ENCODE measurements at places on chromosomes 6 and 20.
A peak's percentile ranks its signal among the peaks of the same experiment; 100 is the strongest.

DNA sequence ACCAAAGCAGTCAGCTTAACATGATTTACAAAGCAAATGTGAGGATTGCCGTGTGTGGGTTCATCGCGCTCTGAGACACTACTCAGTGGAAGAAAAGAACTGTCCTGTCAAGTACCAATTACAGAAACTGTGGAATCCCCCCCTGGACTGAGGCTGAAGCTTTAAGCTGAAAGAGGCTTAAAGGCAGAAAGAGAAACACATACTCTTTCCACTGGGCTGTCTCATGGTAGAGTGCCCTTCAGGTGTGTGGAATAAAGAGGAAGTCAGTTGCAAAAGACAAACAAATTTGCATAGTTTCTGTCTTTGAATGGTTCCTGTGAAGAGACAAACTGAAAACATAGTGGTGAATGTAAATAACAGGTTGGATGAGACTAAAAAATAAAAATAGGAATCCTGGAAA, 560.4 kb upstream of the SYNCRIP start:
- DNase-seq: no peak

- DNase-seq: peak; percentile 91
These were observed 9.2 kb downstream of the CPNE5 start for GRCh38 chr6:36829919-36830544.

- no peak for DNase-seq
These were observed 266.0 kb downstream of the TSHZ2 start for GRCh38 chr20:53238121-53238660.

- no peak for DNase-seq
These were observed 75.9 kb upstream of the MYL9 start for GRCh38 chr20:36465109-36466080.

DNA sequence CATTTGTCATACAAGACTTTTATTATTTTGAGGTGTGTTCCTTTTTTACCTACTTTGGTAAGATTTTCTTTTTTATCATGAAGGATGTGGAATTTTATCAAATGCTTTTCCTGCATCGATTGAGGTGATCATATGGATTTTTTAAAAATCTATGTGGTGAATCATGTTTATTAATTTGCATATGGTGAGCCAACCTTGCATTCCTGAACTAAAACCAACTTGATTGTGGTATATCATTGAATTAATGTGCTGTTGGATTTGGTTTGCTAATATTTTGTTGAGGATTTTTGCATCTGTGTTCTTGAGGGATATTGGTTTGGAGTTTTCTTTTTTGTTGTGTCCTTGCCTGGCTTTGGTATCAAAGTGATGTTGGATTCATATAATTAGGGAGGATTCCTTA, 848.1 kb upstream of the EYS start:
- DNase-seq: no peak

DNA sequence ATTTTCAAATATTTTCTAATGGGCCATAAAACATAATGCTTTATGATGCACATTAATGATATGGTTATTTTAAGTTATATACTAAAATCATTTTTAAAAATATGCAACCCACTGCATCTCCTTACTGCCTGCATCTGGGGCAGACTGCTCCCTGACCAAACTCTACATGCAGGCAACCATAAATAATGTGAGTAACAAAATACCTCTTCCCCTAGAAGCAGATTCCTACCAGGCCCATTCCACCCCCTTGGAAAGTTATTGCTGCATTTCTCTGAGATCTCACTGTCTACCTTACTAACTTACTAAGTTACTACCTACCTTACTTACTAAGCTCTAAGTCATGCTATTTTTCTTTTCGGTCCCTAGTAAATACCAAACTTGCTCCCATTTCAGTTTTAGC, 71.8 kb downstream of the ATG5 start:
- DNase-seq: no peak

- DNase-seq: peak; percentile 99
These were observed 4.2 kb upstream of the NTSR1 start for GRCh38 chr20:62704341-62704948.

GRCh38 chr20:25643716-25644115, 19.9 kb upstream of the NANP start:
- DNase-seq: no peak

DNA sequence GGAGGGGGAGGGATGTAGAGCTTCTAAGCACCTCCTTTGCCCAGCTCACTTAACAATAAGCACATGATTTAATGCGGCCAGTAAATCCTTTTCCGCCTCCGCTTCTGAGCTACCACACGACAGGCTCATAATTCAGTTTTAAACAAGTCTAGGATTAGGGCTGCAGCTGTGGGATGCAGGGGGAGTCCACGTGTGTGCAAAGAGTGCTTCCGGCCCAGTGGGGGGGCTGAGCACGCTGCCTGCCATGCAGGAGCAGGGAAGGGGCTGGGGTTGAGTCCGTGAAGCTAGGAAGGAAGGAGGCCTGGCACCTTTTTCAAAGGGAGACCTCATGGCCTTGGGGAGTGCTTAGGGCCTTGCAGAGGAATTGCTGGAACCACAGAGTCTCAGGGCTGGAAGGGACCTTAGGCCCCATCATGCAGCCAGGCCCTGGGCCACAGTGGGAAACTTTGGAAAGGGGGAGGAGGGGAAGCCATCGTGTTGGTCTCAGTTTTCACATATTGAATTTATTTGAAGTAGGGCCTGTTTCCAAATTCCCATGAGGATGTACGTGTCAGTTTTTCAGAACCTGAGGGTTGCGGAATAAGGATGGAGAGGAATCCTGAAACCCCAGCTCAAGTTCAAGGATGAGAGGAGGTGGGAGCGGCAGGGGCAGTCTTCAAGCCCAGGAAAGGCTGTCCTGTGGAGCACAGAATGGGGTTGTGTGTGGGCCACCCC, 96.1 kb downstream of the VEGFA start:
- no peak for DNase-seq

DNA sequence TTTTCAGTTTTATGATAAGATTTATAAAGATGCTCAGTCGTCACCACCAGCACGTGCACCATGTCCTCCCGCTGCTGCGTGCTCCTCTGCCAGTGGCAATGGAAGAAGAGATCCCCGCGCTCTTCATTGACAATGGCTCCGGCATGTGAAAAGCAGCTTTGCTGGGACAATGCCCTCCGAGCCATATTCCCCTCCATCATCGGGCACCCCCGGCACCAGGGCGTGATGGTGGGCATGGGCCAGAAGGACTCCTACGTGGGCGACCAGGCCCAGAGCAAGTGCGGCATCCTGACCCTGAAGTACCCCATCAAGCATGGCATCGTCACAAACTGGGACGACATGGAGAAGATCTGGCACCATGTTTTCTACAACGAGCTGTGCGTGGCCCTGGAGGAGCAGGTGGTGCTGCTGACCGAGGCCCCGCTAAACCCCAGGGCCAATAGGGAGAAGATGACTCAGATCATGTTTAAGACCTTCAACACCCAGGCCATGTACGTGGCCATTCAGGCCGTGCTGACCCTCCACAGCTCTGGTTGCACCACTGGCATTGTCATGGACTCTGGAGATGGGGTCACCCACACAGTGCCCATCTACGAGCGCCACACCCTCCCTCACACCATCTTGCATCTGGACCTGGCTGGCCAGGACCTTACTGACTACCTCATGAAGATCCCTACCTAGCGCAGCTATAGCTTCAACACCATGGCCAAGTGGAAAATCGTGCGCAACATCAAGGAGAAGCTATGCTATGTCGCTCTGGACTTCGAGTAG, 34.3 kb upstream of the ENPP5 start:
- DNase-seq: no peak

GRCh38 chr6:43511824-43512415, 1.8 kb upstream of the LRRC73 start:
- DNase-seq: no peak

DNA sequence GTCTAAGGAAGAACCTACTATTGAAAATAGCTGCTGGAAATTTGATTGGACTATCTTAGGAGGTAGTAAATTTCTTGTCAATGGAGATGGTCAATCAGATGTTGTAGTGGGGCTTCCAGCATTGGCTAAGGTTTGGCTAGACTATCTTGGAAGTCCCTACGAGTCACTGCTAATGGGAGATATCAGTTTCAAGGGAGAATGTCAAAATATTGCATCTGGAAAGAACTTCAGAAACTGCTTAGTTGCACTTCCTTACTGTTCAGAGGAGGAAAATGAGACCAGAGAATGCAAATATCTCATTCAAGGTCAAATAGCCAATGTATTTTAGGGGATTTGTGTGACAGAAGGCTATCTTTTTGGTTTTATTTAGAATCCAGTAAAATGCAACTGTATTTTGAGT, 53.5 kb upstream of the CCN2 start:
- DNase-seq: no peak

GRCh38 chr6:40252531-40253258, 318.4 kb upstream of the MOCS1 start:
- DNase-seq: peak; percentile 9

DNA sequence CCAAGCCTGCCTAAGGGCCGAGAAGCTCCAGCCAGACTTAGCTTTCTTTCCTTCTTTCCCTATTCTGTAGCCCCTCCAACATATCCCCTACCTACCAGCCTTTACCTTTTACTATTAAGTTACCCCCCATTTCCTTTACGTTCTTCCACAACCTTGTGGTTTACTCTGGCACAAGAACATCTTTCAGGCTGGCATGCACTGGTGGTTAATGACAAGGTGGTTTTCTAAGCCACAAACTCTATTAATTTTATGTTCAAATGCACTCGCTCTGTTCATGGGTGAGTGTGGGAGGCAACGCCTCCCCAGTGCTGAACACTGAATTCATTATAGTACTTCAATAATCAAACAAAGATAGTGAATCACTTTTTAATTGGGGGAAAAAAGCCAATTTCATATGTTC, 64.4 kb downstream of the TRERF1 start:
- peak; percentile 16 for DNase-seq

GRCh38 chr6:28442586-28442985, 705 bp downstream of the ZSCAN23 start:
- DNase-seq: no peak

GRCh38 chr6:57329933-57330332, 12.5 kb downstream of the PRIM2 start:
- DNase-seq: no peak

GRCh38 chr6:29955783-29956182, 13.5 kb downstream of the HLA-A start:
- no peak for DNase-seq

- no peak for DNase-seq
These were observed 82.1 kb upstream of the SIRPA start for GRCh38 chr20:1813101-1813529.

DNA sequence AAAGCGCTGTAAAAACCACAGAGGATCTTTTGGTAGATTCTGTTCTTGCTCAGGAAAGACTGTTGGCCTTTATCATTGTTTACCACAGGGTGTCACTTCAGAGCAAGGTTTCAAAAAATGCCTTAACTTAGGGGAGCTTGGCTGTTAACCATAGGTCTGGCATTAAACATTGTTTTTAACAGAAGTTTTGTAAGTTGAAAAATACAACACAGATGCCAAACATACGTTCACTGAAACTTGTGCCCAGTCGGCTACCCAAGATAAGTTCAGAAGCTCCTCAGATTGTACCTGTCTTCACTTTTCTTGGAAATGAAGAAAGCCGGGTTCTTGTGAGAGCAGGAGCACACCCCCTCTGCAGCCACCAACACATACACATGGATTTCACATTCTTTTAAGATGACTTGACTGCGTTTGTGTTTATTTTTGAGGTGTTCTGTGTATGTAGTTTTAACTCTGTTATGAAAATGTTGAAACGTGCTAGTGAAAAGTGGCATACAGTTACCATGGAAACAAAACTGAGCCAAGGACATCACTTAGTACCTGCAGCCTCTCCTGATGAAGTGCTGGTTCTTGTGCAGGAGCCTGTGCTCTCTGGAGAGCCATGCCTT, 64.9 kb downstream of the SYCP2L start:
- DNase-seq: no peak

GRCh38 chr6:78832091-78832808, 35.1 kb upstream of the IRAK1BP1 start:
- DNase-seq: no peak

- DNase-seq: no peak
These were observed 437.6 kb upstream of the RNF217 start for GRCh38 chr6:124524491-124525200.

- DNase-seq: no peak
These were observed 150.4 kb upstream of the PHACTR3 start for GRCh38 chr20:59453759-59454560.

DNA sequence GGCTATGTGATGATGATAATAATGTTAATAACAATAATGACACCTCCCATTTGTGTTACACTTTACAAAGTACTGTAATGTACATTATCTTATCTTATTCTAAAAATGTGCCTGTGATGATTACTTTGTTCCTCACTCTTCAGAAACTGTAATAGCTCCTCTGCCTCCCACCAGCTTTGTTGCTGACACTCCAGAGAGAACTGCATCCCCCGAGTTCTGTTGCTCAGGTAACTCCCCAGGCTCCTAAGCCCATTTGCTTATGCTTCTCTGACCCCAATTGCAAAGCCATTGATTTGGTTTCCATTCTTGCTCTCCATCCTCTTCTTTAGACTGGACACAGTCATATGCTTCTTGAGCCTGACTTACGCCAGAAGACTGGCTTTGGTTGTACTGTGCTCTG, 319.7 kb downstream of the EPM2A start:
- no peak for DNase-seq

DNA sequence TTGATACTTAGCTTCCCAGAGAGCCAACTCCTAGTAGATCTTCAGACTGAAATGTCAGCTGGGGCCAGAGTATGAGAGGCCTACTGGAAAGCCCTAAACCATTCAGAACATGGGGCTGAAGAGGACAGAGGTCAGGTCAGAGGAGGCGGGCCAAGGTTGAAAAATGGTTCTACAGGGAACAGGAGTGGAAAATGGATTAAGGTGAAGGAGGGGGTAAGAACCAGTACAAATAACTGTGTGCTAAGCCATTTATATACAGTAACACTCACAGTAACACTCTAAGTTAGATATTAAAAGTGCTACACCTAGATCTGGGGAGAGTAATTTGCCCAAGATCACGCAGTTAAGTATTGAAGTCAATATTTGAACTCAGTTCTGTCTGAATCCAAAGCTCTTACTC, 313.2 kb upstream of the MAP3K7 start:
- no peak for DNase-seq

DNA sequence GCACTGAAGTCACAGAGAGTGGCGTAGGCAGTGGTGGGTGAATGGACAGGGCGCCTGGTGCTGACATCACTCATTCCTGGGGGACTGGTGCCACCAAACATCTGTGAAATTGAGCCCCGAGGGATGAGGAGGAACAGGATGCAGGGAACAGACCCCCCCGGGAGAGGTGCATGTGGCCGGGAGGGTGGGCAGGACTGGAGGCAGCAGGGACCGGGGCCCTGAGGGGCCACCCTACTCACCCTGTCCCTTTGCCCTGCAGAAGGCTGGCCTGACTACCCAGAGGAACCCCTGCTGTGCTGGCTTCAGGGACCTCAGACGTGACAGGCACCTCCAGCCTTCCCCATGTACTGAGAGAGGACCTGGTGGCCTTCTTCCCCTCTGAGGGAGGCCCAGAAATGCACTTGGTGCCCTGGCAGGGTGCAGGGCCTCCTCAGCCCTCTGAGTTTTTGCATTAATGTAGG, 25.1 kb downstream of the SYNDIG1 start:
- DNase-seq: no peak

DNA sequence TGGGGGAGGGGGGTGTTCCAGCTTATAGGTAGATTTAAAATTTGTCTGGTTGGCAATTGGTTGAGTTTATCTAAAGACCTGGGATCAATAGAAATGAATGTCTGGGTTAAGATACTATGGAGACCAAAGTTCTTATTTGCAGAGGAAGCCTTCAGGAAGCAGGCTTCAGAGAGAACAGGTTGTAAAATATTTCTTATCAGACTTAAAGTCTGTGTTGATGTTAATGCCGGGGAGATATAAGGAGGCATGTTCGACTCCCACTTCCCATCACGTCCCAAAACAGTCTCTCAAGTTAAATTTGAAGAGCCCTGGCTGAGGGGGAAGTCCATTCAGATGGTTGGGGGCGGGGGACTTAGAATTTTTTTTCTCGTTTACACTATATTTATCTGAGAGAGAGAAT, 12.3 kb upstream of the BLCAP start:
- DNase-seq: no peak

- peak; percentile 79 for DNase-seq
These were observed 29.5 kb downstream of the GHRH start for GRCh38 chr20:37231947-37232630.

All from DMS79 treated with DMSO at 0.1 percent for 48 hours (cell line).